ENCODE measurements at places on chromosomes 2 and 18. TPM values are rescaled to one million over a fixed set of nuclear protein-coding genes. Genes with fewer than 3 reads are reported as not detected.

Gene ABCG5
- not detected for total RNA-seq

DNA sequence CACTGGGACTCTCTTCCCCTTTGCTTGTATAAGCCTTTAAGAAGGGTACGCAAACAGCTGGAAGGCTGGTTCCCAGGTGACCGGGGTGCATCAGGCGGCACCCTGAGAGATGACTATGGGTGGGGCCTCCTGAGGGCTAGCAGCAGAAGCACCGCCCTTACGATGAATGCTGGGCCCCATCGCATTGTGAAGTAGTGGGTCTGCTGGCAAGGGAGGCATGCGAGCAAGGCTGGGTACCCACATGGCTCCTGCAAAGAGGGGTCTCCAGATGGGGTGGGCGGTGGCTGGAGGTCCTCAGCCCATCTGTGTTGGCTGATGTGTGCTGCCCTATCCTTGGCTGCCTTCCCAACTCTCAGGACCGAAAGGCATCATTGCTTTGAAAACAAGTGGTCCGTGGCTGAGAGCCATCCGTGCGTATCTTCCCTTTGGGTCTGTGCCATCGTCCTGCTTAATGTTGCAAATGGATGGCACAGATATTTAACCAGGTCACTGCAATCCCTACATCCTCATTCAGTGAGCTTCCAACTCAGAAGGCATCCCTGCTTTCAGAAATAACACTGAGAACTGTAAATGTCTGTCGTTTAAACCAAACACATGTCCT lies 83.5 kb upstream of the GPC1 start:
- H3K4me3 ChIP-seq = no peak overlapping the region
- DNase-seq = no peak
- no peaks in the 10 kb centered on the region for H3K36me3 ChIP-seq
- no peaks in the 10 kb centered on the region for H3K4me1 ChIP-seq

DNA sequence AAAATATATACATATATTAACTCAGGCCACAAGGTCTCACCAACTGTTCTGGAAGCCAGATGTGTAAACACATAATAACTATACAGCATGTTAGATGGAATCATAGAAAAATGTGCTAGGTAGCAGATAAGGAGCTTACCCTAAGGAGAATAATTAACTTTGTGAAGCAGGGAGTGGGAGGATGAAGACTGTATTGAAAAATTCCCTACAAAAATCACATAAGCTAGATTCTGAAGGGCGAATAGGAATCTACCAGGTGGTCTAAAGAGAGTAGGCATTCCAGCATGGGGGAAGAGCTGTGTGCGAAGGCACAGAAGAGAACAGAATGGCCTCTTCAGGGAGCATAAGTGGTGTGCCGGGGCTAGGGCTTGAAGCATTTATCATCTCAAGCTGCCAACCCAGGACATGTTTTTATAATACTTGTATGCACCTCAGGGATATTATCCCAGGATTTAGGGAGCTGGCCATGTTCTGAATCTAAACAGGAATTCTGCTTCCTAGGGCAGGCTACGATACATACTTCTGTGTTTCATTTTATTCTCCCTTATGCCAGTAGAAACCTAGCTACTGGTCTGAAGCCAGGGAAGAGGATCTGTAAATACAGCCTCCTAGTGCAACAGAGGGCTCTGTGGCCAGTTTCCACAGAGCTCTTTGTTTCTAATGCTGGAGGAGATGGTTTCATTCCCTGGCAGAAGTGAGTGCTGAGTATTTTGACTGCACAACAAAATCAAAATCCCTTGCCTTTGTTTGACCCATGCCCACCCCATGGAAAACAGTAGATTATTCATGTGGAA lies 56.7 kb downstream of the NEMP2 start:
- peaks cover 10% of the 10 kb centered on the region for H3K4me1 ChIP-seq
- no peak for DNase-seq
- no peaks in the 10 kb centered on the region for H3K27me3 ChIP-seq
- no peak overlapping the region for H3K4me3 ChIP-seq
- no peaks in the 10 kb centered on the region for H3K36me3 ChIP-seq

- H3K4me3 ChIP-seq = no peak overlapping the region
- H3K36me3 ChIP-seq = no peaks in the 10 kb centered on the region
- H3K4me1 ChIP-seq = no peaks in the 10 kb centered on the region
- no peaks in the 10 kb centered on the region for H3K27me3 ChIP-seq
- no peak for DNase-seq
These were observed 451.3 kb upstream of the TMEFF2 start for GRCh38 chr2:192645811-192646598.

DNA sequence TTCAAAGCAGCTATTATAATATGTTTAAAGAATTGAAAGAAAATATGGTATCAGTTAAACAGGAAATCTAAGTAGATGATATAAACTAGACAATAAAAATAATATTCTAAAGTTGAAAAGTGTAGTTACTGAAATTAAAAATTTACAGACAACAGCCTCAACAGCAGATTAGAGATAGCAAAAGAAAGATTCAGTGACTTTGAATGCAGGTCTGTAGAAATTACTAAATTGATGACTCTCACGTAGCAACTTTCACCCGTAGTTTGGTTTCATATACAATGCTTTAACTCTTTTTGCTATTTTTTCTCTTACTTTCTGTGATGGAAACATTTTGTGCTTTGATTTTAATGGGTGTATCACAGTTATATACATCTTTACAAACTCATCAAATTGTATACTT lies 44.8 kb downstream of the SPAST start:
- H3K4me3 ChIP-seq = no peak overlapping the region
- no peak for DNase-seq
- H3K4me1 ChIP-seq = no peaks in the 10 kb centered on the region
- H3K27ac ChIP-seq = no peak overlapping the region

GRCh38 chr2:33559328-33559727 lies 39.8 kb downstream of the FAM98A start:
- no peaks in the 10 kb centered on the region for H3K27me3 ChIP-seq
- no peaks in the 10 kb centered on the region for H3K4me1 ChIP-seq
- no peak overlapping the region for H3K4me3 ChIP-seq
- DNase-seq = no peak
- no peaks in the 10 kb centered on the region for H3K36me3 ChIP-seq

DNA sequence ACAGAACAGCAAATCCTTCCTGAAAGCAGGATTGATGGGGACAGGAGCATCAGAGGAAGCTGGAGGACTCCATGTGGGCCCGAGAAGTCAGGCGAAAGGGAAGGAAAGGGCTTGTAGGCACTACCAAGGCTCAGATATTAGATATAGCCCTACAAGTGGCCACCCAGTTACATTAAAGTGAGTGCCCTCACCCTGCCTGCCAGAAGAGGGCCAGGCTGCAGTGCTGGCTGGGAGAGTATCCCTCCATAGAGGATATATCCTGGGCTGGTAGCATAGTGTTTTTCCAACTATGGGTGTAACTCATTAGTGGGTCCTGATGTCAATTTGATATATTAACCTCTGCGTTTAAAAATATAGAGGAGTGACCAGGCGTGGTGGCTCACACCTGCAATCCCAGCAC lies 285.2 kb downstream of the MYCN start:
- no peaks in the 10 kb centered on the region for H3K36me3 ChIP-seq
- no peaks in the 10 kb centered on the region for H3K27me3 ChIP-seq
- H3K4me3 ChIP-seq = no peak overlapping the region
- H3K4me1 ChIP-seq = peaks cover 16% of the 10 kb centered on the region
- DNase-seq = no peak

GRCh38 chr2:197560146-197560665 lies 44.3 kb downstream of the MOB4 start:
- no peaks in the 10 kb centered on the region for H3K27me3 ChIP-seq
- no peaks in the 10 kb centered on the region for H3K4me1 ChIP-seq
- H3K36me3 ChIP-seq = no peaks in the 10 kb centered on the region
- no peak overlapping the region for H3K4me3 ChIP-seq
- H3K27ac ChIP-seq = no peak overlapping the region

- H3K4me3 ChIP-seq = no peak overlapping the region
- H3K36me3 ChIP-seq = no peaks in the 10 kb centered on the region
- H3K4me1 ChIP-seq = no peaks in the 10 kb centered on the region
- no peak overlapping the region for H3K27ac ChIP-seq
These were observed 8.2 kb downstream of the SERPINB7 start for GRCh38 chr18:63783394-63783793.

- no peaks in the 10 kb centered on the region for H3K27me3 ChIP-seq
- H3K27ac ChIP-seq = no peak overlapping the region
- H3K4me1 ChIP-seq = no peaks in the 10 kb centered on the region
- no peaks in the 10 kb centered on the region for H3K36me3 ChIP-seq
- H3K4me3 ChIP-seq = no peak overlapping the region
- DNase-seq = no peak
These were observed 252.2 kb downstream of the KLHL29 start for GRCh38 chr2:23637011-23637778.

- peak within 1 kb of the TSS; percentile 68 for H3K4me3 ChIP-seq
- peak; percentile 55 for DNase-seq
- no peak within 1 kb of the TSS for H3K27ac ChIP-seq
- no peaks in the 10 kb centered on the region for H3K27me3 ChIP-seq
These were observed at the start of gene RNPEPL1 for GRCh38 chr2:240567872-240568677. Gene RNPEPL1 (plus strand): TSS chr2:240568484. CDS start chr2:240568587, 103 bp downstream.

DNA sequence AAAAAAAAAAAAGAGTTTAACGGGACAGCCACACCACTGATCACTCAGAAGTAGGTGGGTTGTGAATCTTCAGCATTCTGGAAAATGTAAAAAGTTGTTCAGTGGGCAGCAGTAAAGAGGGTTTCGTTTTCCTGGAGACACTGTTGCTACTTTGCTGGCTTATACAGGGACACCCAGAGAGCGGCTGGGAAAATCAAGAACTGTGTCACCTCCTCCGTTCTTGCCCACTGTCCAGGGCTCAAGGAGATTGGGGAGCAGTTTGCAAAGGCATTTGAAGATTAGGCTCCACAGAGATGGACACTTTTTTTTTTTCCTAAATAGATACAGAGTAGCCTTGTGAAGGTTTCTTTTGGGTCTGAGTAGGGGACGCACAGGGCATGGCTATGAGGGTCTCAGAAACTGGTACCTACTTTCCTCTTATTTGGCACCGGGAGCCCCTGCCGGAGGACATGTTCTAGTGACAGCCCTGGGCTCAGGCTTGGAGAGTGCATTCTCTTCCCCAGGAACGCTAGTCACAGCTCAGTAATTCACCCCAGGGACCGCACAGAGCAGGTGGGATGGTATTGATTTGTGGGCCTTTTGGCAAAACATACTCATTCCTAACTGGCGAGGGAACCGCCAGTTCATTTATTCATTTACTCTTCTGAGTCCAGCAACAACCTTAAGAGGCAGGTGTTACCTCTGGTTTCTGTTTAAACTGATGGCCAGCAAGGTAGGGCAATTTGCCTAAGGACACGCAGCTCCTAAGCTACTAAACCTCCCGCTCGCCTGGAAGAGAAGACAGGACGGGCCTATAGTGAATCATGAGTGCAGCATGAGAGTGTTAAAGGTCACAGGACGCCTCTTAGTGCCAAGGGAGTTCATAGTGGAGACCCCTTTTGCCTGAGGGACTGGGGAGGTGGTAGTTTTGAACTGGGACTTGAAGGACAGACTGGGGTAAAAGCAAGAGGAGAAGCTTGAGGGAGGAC lies 53.1 kb downstream of the HPCAL1 start:
- no peaks in the 10 kb centered on the region for H3K27me3 ChIP-seq
- no peak for DNase-seq
- peaks cover 6% of the 10 kb centered on the region for H3K4me1 ChIP-seq

DNA sequence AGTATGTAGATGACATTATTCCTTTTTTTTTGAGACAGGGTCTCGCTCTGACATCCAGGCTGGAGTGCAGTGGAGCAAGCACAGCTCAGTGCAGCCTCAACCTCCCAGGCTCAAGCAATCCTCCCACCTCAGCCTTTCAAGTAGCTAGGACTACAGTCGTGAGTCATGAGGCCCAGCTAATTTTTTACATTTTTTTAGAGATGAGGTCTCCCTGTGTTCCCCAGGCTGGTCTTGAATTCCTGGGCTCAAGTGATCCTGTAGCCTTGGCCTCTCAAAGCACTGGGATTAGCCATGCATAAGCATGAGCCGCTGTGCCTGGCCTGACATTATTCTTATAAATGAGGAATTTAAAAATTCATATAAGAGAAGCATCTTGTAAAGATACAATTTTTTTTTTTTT lies 86.9 kb downstream of the FAM117B start:
- no peak for DNase-seq
- H3K27ac ChIP-seq = no peak overlapping the region
- H3K36me3 ChIP-seq = no peaks in the 10 kb centered on the region
- H3K4me3 ChIP-seq = no peak overlapping the region

All from Caco-2 (cell line).